ENCODE measurements at places on chromosomes 11 and 22.

DNA sequence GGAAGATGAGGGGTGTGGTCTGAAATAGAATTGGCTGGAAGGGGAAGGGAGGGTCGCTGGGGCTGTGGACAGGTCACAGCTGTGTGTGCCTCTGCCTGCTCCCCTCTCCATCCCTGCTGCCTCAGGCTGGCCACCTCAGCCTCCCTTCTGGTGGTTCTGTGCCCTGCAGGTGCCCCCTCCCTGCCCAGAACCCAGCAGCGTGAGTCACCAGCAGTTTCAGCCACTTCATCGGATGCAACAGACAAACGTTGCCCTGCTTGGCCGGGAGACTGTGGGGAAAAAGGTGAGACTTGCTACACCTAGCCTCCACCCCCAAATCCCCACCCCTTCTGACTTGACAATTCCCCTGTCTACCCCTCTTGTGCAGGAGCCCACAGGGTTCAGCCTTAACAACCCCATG, 21.8 kb upstream of the LRRC10B start:
- no peak for DNase-seq

- no peak for DNase-seq
These were observed 98.5 kb downstream of the SMCO4 start for GRCh38 chr11:93444617-93445073.

GRCh38 chr11:78941226-78941851, 366.7 kb upstream of the NARS2 start:
- no peak for DNase-seq

DNA sequence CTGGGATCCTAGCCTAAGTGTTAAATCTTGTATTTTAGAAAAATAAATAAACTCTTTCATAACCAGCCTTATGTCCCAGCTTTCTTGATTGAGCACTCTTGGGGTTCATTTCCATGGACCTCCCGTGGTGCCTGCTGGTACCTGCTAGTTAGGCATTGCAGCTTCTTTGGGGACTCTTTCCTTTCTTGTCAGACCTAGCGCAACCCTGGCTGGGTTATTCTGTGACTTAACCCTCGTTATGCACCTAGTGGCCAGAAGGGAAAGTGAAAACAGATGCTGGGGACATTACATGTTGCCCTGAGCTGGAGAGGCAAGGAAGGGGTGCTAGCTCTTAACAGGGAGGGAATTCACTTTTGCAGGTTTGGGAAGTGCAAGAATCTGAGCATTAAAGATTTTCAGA, 46.8 kb downstream of the APIP start:
- no peak for DNase-seq

- no peak for DNase-seq
These were observed 475.1 kb downstream of the NELL1 start for GRCh38 chr11:21144531-21144930.

All from fibroblast of skin of abdomen (primary cell).